ENCODE measurements at places on chromosomes 6 and 20. TPM values are rescaled to one million over a fixed set of nuclear protein-coding genes. Genes with fewer than 3 reads are reported as not detected.

SYCP2L gene
- total RNA-seq = not detected

CEP85L gene
- 9.1 TPM for total RNA-seq

DAAM2 gene
- 0.04 TPM for total RNA-seq

ADTRP gene
- 13.2 TPM for total RNA-seq

NSFL1C gene
- 44.3 TPM for total RNA-seq

PSMB8 gene
- total RNA-seq = 93.6 TPM

SLC22A7 gene
- not detected for total RNA-seq

GLP1R gene
- total RNA-seq = not detected

POU5F1 gene
- total RNA-seq = 0.56 TPM

DIDO1 gene
- total RNA-seq = 41.4 TPM

GMNN gene
- 49.5 TPM for total RNA-seq

GFRA4 gene
- not detected for total RNA-seq

DDO gene
- 0.53 TPM for total RNA-seq

BPIFB4 gene
- total RNA-seq = not detected

ULBP1 gene
- 0.11 TPM for total RNA-seq

TFAP2A gene
- 2.1 TPM for total RNA-seq

GRIK2 gene
- total RNA-seq = not detected

IRF4 gene
- 0.07 TPM for total RNA-seq

ZC3H12D gene
- total RNA-seq = 0.18 TPM

LY6G5C gene
- total RNA-seq = 0.88 TPM

KLHDC3 gene
- total RNA-seq = 148 TPM

NEU1 gene
- 71.7 TPM for total RNA-seq

LPA gene
- not detected for total RNA-seq

MCM8 gene
- 9.1 TPM for total RNA-seq

ZSCAN16 gene
- 13.0 TPM for total RNA-seq

SLC26A8 gene
- under 0.01 TPM for total RNA-seq

KHDC1L gene
- not detected for total RNA-seq

OR12D3 gene
- not detected for total RNA-seq

DDR1 gene
- 7.4 TPM for total RNA-seq

PDYN gene
- total RNA-seq = not detected

LY6G5B gene
- 1.9 TPM for total RNA-seq

CD40 gene
- 12.7 TPM for total RNA-seq

ADGRG6 gene
- total RNA-seq = 10.0 TPM

KIF6 gene
- total RNA-seq = not detected

DNAH8 gene
- total RNA-seq = 0.04 TPM

MYO6 gene
- 25.2 TPM for total RNA-seq
